ENCODE measurements at places on chromosomes 6 and 20. TPM values are rescaled to one million over a fixed set of nuclear protein-coding genes. Genes with fewer than 3 reads are reported as not detected.

- no peak for DNase-seq
These were observed 20.3 kb downstream of the CYP21A2 start for GRCh38 chr6:32058511-32058963.

- DNase-seq: no peak
These were observed 643.6 kb upstream of the PTCHD4 start for GRCh38 chr6:48754641-48755040.

DNA sequence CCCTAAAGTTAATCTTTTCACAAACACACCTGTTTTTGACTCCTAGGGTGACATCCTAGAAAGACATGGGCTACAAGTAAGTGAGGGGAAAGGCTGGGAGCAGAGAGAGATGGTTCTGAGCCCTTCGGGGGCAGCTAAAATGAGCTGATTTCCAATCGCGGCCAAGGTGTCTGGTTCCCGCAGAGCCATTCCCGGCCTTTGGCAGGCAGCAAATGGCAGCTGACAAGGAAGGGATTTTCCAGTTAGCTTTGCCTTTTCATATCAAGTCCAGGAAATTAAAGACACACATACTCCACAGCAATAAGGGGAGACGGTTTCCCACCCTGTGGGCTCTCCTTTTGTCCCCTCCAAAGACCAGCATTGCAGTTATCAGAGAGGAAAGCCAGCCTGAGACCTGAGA is 228.5 kb downstream of the ZMYND8 start:
- no peak for DNase-seq

- no peak for DNase-seq
These were observed 140.7 kb downstream of the RNASET2 start for GRCh38 chr6:166815629-166816028.

PPIL6 gene
- 2.2 TPM for total RNA-seq

PI3 gene
- total RNA-seq: not detected
